ENCODE measurements at places on chromosomes 12 and 14.

DNA sequence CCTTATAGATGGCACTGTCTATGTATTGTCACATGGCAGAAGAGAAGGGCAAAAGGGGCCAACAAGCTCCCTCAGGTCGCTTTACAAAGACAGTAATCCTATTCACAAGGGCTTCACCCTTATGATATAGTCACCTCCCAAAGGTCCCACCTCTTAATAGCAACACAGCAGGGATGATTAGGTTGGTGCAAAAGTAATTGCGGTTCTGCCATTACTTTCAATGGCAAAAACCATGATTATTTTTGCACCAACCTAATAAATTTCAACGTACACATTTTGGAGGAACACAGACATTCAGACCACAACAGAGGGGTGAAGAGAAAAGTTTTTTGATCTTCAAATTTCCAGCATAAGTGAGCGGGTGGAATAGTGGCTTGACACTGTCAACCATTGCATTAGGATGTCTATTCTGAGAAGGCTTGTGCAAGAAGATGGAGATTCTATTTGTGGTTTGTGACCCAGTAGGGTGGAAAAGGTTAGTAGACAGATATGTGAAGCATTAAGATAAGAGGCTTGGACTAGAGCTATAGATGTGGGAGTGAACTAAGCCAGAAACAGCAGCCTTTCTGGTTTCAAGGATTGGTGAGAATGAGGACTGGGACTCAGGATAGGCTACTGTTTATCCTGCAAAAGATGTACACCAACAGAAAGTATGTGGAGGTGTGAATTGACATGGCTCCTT lies 75.5 kb upstream of the CPSF6 start:
- no peak for DNase-seq

GRCh38 chr12:2652011-2652400 lies 142.8 kb upstream of the FKBP4 start:
- no peak for DNase-seq

DNA sequence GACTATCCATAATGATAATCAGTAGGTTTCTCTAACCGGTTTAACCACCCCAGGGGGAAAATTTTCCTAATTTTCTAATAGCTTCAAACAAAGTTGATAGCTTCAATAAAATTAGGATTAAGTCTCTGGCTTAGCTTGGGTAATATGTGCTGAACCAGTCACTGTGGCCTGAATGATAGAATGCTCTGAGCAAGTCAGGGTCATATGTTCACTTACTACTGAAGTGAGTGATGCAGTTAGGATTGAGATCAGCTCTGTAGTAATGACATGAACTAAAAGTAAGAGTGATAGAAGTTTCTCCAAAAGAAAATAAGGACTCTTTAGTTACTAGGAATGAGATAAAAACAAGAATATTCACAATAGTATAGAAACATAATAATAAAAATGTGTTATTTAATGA lies 32.6 kb downstream of the ETNK1 start:
- no peak for DNase-seq

DNA sequence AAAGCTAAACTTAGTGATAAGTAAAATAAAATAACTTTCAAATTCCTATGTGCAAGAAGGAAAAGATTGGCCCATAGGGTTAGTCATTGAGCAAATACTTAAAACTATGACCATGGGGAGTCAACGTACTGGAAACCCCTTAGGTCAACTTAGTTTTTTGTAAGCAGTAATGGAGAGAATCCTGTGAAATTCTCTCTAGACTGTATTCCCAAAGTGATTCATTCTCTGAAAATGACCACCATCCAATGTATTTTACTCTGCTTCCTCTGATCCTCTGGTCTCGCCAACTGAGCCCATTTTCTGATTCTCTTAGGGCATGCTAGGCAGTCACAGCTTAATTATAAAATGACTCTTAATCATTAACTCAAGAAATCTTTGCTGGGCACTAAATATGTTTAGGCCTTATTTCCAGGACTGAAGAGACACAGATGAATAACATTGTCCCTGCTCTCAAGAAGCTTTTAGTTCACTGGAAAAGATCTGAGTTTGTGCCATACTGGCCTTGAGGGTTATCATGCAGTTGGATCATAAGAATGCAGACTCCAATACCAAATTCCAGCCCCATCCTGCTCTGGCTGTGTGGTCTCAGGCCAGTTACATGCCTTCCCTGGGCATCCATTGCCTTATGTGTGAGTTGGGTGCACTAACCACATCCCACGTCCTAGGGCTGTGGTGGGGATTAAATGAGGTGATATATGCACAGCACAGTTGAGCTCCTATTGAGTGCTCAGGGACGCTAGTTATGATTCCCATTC lies 732.4 kb downstream of the AACS start:
- DNase-seq, result no peak

GRCh38 chr12:29706311-29706710 lies 77.4 kb downstream of the TMTC1 start:
- DNase-seq, result no peak

DNA sequence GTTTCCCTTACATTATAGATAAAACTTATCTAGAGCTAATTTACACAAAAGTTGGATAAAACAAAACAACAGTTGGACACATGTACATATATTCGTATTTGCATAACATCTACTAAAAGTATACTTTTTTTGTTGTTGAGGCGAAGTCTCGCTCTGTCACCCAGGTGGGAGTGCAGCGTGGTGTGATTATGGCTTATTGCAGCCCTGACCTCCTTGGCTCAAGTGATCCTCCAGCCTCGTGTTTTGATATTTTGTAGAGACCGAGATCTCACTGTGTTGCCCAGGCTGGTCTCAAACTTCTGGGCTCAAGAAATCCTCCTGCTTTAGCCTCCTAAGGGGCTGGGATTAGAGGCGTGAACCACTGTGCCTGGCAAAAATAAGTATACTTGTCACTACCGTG lies 9.4 kb downstream of the SYNE2 start:
- DNase-seq, result no peak

- DNase-seq, result no peak
Observed at GRCh38 chr12:27229367-27229766, 14.7 kb upstream of the STK38L start.
